Neural crest cell (in vitro differentiated cells): ENCODE measurements at places on chromosomes 16 and 17.

- no peak overlapping the region for H3K27ac ChIP-seq
- H3K27me3 ChIP-seq: peaks cover 39% of the 10 kb centered on the region
- H3K4me3 ChIP-seq: no peak overlapping the region
- H3K4me1 ChIP-seq: no peaks in the 10 kb centered on the region
- no peaks in the 10 kb centered on the region for H3K36me3 ChIP-seq
Measured at GRCh38 chr16:85825326-85825725, 25.8 kb downstream of the COX4I1 start.

- H3K27me3 ChIP-seq: no peaks in the 10 kb centered on the region
- no peak overlapping the region for H3K4me3 ChIP-seq
- DNase-seq: no peak
- H3K36me3 ChIP-seq: no peaks in the 10 kb centered on the region
Measured at GRCh38 chr17:76176701-76177574, 35.9 kb upstream of the FOXJ1 start.

DNA sequence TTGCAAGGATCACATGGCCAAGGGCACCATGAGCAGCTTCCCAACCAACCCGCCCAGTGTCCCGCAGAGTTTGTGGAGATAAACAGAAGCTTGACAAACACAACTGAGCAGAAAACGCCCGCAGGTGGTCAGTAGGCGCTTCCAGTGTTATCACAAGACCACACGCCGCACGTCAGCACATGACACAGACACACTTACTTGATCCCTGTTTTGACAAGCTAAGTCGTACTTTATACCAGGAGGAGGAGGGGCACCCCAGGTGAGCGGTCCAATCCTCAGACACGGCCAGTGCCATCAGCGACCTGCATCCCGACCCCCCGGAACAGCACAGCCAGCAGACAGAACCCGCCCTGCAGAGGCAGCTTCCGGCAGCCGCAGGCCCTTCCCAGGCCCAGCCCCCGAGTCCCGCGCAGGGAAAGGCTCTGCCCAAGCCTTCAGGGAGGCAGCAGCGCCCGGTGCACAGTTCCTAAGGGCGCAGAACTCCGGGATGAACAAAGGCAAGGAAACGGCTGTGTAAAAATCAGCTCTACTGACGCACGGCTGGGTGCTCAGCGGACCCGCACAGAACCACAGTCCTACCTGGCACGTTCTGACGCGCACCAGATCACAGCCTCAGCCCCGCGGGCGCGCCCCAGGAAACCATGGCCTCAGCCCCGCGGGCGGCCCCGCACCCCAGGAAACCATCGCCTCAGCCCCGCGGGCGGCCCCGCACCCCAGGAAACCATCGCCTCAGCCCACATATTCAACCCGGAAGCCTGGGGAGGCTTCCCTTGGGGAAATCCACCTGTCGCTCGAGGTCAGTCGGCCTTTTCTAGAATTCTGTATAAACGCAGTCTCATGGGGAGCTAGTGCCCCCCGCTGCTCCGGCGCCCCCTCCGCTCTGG is 27.8 kb downstream of the AXIN1 start:
- no peaks in the 10 kb centered on the region for H3K27me3 ChIP-seq
- H3K4me3 ChIP-seq: no peak overlapping the region
- peaks cover 5% of the 10 kb centered on the region for H3K4me1 ChIP-seq
- no peaks in the 10 kb centered on the region for H3K36me3 ChIP-seq

- H3K27ac ChIP-seq: no peak overlapping the region
- peak overlapping the region; percentile 49 for H3K4me3 ChIP-seq
- H3K27me3 ChIP-seq: peaks cover 3% of the 10 kb centered on the region
Measured at GRCh38 chr17:5120036-5120435, 4.2 kb downstream of the USP6 start.

GRCh38 chr17:68460715-68461114 is 3.4 kb upstream of the WIPI1 start:
- DNase-seq: no peak
- H3K27me3 ChIP-seq: peaks cover 33% of the 10 kb centered on the region
- no peak overlapping the region for H3K4me3 ChIP-seq
- H3K36me3 ChIP-seq: no peaks in the 10 kb centered on the region

DNA sequence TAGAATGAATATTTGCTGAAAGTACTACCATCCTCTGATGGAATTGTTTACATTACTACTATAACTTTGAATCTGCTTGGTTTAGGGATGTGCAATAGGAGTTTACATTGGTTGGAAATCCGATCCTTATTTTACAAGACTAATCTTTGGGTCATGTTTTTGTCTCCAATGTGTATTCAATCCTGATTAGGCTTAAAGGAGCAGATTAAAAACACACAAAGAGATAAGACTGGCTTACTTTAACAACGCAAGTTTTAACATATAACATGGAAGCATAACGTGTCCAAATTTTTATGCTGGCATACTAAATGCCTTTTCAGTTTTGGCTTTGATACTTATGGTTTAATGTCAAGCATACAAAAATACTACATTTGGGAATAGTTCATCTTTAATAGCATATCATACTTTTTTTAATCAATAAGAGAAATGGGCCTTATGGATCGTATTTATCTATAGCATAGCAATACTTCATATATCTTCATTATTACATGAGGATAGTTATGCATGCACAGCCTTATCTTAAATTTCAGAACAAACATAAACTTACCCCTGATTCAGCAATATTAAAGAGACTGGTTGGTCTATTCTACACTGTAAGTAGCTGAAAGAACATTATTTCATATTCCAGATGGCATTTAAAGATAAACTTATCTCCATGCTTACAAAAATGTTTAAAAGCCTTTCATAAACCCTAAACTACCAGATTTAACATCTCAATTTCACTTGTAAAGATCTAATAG is 69.9 kb upstream of the NACA2 start:
- peaks cover 21% of the 10 kb centered on the region for H3K4me1 ChIP-seq
- H3K36me3 ChIP-seq: no peaks in the 10 kb centered on the region
- no peaks in the 10 kb centered on the region for H3K27me3 ChIP-seq
- H3K27ac ChIP-seq: no peak overlapping the region

DNA sequence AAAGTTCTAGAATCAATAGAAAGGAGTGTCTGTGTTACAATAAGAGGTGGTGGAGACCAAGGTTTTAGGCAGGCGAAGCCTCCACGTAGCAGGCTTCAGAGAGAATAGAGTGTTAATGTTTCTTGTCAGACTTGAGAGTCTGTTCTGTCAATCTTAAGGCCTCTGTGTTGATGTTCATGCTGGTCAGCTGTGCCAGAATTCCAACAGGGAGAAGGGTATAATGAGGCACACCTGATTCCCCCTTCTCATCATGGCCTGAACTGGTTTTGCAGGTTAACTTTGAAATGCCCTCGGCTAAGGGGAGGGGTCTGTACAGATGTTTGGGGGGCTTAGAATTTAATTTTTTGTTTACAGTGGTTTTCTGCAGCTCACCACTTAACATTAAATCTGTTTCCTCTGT is 46.0 kb downstream of the RNF112 start:
- H3K4me1 ChIP-seq: peaks cover 3% of the 10 kb centered on the region
- DNase-seq: no peak
- H3K27ac ChIP-seq: no peak overlapping the region
- no peaks in the 10 kb centered on the region for H3K27me3 ChIP-seq
- H3K4me3 ChIP-seq: no peak overlapping the region

DNA sequence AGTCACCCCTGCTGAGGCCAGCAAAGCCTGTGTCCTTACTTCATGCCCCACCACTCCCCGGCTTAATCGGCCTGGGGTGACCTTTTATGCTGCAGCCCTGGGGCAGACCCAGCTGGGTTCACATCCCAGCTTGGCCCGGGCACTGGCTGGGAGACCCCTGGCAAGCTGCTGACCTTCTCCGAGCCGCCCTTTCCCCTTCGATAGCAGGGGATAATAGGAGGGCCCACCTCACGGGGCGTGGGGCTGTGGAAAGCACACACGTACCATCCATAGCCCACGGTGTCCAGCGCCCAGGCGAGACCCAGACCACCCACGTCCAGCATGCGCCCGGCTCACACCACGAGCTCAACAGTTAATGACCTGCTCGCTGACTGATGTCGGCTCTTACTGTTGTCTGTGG is 26.8 kb downstream of the TBC1D16 start:
- H3K4me3 ChIP-seq: no peak overlapping the region
- no peak overlapping the region for H3K27ac ChIP-seq
- H3K36me3 ChIP-seq: no peaks in the 10 kb centered on the region
- H3K27me3 ChIP-seq: no peaks in the 10 kb centered on the region
- DNase-seq: no peak

DNA sequence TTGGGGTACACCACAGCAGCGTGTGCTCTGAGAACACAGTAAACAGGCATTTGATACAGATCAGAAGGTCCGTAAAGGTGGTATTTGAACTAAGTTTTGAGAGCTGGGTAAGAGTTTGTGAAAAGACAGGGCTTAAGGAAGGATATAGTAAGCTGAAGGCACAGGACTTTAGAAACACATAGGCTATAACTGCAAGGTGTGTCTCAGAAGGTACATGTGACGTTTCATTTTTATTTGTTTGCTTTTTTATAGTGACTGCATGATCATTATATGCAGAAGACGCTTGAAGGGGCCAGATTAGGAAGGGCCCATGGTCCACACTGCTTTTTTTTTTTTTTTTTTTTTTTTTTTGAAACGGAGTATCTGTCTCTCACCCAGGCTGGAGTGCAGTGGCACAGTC is 644.6 kb downstream of the WWOX start:
- H3K36me3 ChIP-seq: no peaks in the 10 kb centered on the region
- DNase-seq: no peak
- no peak overlapping the region for H3K4me3 ChIP-seq
- peaks cover 11% of the 10 kb centered on the region for H3K4me1 ChIP-seq
